Esophagus squamous epithelium (tissue), 5 donors: ENCODE measurements at places on chromosomes 6 and 20.

- no peak for DNase-seq
Measured at GRCh38 chr20:2838170-2838797, 2.2 kb downstream of the PCED1A start.

DNA sequence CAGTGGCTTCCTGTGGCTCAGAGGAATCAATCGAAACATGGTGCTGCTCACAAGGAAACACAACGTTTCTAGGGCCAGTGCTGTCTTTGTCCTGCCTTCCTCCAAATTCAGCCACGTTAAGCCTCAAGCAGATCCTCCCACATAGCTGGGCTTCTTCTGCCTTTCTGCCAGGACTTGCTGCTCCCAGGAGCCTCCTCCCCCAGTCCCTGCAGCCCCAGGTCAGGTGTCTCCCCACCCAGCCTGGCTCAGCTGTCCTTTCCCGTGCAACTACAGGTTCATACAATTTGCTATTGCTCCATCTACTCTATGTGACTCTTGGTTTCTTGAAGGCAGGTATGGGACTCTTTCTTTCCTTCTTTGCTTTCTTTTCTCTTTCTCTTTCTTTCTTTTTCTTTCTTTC lies 215.3 kb upstream of the RNF24 start:
- no peak for DNase-seq

DNA sequence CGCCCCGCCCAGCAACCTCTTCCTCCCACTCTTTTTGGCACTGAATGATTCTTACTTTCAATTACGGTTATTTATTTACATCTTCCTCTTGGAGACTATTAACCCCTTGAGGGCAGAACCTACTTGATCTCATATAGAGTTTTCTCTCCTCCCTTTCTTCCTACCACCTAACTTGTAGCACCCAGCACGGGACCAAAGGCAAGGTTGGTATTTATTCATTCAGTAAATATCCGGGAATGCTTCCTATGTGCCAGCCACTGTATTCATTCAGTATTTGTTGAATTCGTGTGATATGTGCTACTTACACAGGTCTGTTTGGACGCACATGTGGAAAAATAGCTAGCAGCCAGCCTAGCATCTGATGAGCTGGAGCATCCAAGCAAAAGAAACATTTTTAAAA lies 1.3 kb upstream of the CNKSR3 start:
- no peak for DNase-seq

DNA sequence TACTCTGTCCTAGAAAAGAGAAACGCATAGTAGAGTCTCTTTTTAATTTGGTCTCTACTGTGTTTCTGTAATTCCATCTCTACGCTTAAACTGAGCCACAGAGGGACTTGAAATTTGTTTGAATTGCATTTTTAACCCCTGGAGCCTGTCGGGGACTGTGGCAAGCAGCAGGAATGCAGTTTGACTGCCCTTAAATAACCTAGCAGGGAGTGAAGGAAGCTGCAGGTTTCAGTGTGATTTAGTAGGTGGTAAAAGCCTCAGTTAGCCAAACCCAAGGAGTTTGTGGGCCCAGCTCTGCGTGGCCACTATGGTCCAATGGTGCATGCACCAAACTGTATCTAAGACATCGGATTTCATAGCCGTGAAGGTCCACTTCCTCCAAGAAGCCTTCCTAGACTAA lies 70.3 kb upstream of the MC3R start:
- DNase-seq = no peak

DNA sequence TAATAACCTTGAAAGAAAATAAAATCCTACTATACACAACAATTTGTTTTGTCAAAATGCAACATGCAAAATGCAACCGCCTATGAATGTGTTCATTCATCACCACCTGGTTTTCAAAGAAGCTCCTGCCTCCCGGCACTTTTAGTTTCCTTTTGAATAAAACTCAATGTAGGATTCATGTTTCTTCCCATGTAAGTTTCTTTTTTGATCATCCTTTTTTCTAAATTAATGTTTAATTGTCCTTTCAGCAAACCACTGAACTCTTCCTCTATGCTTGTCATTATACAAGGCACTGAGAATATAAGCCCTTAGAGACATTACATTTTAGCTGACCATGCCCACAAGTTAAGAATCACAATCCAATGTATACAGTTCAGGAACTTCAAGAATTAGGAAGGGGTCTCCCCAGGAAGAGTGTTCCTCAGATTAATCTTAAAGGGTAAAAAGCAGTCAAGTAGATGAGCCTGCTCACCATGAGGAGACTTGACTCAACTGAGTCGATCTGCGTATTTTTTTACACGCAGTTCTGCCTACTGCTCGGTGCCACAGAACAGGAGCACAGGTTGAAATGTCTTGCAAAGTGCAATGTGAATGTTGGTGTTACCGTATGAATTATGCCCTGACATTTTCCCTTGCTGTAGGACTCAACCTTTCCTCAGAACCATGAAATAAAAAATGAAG lies 7.2 kb upstream of the THEMIS start:
- DNase-seq = no peak

GRCh38 chr20:52191916-52192718 lies 538 bp upstream of the ZFP64 start:
- no peak for DNase-seq

GRCh38 chr6:149701714-149702113 lies 16.2 kb downstream of the LATS1 start:
- no peak for DNase-seq

- no peak for DNase-seq
Measured at GRCh38 chr6:9481292-9482029, 933.4 kb downstream of the TFAP2A start.

- no peak for DNase-seq
Measured at GRCh38 chr6:76495909-76496308, 423.4 kb upstream of the IMPG1 start.

DNA sequence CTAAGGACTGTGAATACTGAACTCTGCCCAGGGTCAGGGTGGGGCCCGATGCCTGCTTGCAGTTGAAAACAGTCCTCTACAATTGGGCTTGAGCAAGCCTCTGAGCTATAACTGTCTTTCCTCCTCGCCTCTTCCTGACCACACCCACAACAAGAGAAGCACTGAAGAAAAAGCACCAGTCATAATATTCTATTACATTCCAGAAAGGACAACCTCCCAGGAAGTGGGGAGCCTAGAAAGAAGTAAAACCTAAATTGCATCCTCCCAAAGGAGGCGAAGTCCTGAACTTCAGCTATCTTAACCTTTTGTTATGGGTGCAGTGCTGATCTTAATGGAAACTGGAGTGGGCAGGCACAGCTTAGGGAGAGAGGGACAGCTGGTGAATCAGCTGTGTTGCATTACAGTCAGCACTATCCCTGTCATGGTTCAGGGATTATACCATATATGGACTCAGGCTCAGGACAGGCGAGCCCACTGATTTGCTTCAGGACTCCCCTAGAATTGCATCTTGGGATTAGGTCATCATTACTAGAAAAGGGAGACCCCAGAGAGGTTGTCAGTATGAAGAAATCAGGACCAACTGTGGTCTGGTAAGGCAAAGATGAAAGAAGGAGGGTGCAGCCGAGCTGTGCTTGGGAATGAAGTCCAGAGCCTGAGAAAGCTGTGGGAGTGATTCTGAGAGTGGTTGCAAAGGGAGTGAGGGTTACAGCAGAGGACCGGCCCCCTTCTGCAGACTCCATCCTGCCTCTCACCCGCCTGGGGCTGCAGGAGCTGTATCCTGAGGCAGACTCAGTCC lies 18.3 kb upstream of the TRAM2 start:
- no peak for DNase-seq

GRCh38 chr6:132715204-132715603 lies 1.3 kb upstream of the VNN1 start:
- DNase-seq = no peak

- DNase-seq = no peak
Measured at GRCh38 chr20:11686820-11687543, 230.7 kb upstream of the BTBD3 start.

DNA sequence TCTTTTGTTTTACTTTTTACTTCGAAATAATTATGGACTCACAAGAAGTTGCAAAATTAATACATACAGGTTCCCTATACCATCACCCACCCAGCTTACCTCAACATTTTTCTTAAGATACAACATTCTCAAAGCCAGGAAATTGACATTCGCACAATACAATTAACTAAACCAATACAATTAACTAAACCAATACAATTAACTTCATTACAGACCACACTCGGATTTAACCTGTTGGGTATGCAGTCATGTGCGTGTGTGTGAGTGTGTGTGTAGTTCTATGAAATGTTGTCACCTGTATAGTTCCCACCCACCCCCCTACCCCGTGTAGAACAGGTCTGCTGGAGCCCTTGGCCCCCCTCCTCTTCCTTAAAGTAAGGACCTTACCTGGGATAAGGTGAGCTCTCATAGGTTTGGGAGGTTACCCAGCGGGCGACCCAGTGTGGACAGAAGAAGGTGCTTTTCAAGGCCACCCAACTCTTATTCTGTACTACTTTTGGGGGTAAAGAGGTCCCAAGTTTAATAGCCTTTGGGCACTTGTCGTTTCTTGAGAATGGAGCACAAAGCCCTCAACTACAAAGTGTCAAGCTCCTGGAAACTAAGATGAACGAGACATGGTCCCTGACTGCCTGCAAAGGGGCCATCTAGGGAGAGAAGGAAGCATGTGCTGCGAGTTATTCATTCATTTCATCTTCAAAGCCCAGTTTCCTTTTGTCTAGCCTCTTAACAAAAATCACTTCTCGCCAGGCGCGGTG lies 544 bp upstream of the STK38 start:
- no peak for DNase-seq

GRCh38 chr6:167933290-167933689 lies 64.2 kb upstream of the KIF25 start:
- no peak for DNase-seq

GRCh38 chr6:12474167-12475140 lies 184.3 kb downstream of the EDN1 start:
- DNase-seq = no peak

GRCh38 chr6:160127270-160128124 lies 5.9 kb downstream of the SLC22A1 start:
- no peak for DNase-seq

- DNase-seq = no peak
Measured at GRCh38 chr20:41714030-41714429, 95.9 kb upstream of the CHD6 start.

GRCh38 chr6:158960026-158960425 lies 40.0 kb downstream of the RSPH3 start:
- no peak for DNase-seq

GRCh38 chr6:101502818-101503217 lies 109.3 kb downstream of the GRIK2 start:
- no peak for DNase-seq

DNA sequence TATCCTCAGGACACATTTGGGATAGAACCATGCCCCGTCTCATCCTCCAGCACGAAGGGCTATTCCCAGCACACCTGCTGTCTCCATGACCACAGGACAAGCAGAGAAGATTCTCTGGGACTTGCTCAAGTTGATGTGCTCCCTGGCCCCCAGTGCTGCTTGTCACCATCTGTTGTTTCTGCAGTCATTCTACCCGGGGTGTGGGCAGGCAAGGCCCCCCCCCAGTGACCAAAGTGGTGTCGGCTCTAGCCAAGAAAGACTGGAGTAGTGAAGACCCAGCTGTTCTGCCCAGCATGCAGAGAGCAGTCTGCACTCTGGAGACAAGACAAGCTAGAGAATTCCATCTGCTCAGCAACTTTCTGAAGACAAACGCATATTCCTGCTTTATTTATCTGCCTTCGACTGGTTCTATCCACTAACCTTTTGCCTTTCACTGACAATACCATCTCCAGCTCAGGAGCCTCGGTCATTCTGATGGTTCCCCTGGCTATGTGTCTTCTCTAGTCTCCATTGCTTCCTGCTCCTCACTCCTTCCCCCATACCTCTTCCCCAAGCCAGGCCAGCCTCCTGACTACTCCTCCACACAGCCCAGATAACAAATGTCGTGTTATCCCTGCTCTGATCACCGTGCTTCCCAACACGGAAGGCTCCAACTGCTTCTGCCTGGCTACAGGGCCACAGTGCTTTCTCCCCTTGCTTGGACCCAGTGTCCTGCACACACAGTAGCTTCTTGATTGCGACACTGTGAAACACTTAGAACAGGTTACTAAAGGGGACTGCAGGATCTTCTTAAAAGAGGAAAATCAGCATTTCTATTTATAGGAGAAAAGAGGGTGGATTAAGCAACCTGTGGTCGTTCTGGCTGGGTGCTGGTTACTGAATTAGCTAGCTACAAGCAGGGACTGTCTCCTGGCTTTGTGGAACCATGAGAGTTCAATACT lies 86.7 kb upstream of the EMILIN3 start:
- DNase-seq = no peak

GRCh38 chr20:40902661-40903060 lies 126.0 kb upstream of the TOP1 start:
- DNase-seq = no peak

DNA sequence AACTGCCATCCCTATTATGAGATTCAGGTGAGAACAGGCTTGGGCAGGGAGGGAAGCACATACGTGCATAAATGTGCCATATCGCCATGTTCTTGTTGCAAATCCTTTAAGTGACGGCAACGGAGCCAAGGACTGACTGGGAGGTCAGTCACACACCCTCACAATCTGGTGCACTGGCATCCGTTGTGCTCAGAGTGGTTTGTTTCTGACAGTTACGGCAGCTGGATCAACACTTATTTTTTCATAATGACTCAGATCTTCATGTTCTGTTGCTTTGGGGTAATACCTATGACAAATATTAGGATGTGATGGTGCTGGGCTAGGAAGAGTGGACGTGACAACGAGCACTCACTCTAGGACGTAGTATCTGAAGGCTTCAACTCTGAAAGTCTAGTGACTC lies 56.2 kb upstream of the PREP start:
- no peak for DNase-seq

DNA sequence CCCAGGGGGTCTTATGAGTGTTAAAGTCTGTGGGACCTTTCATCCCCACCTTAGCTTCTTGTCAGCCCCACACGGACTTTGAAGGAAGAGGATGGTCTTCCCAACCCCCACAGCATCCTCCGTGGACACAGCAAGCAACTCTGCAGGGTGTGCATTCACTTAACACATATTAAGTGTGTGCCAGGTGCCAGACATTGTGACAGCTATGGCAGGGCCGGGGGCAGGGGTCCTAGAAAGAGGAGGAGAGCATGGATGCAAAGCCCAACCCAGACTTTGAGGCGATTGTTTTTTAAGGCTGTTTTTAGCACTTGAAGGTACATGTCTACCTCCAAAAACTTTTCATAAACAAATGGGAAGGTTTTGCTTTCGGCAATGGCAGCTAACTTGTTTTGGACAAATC lies 121.6 kb upstream of the KCNG1 start:
- no peak for DNase-seq

- no peak for DNase-seq
Measured at GRCh38 chr6:82525775-82526495, 162.3 kb downstream of the TPBG start.

- DNase-seq = no peak
Measured at GRCh38 chr6:115885636-115886366, 174.9 kb downstream of the FRK start.

DNA sequence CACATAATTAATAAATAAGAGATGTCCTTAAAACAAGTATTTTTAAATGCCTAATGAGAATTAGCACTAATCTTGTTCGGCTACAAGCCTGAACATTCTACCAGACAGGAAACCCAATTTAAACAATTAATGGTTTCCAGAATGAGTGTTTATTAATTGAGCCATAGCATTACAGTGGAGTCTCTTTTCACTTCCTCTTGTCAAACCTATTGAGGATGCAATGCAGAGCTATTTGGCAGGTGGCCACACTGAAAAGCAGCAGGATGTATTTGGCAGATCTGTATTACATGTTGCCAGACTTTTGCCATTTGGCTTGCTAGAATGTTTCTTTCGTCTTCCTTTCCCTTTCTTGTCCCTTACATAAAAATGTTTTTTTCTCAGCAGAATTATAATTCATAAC lies 475.2 kb upstream of the MARCKS start:
- no peak for DNase-seq
